CD4-positive, alpha-beta T cell treated with Interleukin-21 for 1 hour (primary cell): ENCODE measurements at places on chromosomes 5 and 9.

DNA sequence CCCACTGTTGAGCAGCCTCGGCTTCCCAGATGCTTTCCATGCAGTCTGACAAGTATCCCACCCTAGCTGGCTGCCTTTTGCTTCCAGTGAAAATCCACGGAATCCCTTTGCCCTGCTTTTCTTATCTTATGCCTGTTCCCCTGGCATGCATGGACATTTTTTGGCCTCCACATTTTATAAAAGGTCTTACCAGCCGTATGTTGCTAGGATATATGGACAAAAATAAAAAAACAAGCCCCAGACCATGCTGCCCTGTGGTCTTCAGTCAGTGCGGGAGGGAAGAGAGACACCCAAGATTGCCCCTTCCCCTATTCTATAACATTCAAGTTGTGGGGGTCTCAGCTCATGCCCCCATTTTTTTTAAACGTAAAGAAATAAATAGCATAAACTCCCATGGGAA lies 129.6 kb downstream of the COL23A1 start:
- no peak for DNase-seq

DNA sequence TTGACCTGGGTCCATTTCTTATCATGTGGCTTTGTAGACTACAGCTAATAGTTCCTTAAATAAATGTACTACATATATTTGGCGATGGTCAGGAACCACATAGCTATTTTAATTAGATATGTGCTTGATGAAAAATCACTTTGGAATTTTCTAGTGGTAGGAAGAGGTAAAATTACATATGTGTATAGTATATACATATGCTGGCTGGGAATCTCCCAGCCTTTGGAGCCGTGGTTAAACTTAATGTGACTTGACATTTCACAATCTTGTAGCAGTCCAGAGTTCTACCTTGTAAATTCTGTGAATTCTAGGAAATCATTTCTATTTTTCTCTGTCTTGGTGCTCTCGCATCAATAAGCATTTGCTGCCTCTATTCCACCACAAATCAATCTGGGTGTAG lies 565.0 kb downstream of the DMRTA1 start:
- DNase-seq: no peak

DNA sequence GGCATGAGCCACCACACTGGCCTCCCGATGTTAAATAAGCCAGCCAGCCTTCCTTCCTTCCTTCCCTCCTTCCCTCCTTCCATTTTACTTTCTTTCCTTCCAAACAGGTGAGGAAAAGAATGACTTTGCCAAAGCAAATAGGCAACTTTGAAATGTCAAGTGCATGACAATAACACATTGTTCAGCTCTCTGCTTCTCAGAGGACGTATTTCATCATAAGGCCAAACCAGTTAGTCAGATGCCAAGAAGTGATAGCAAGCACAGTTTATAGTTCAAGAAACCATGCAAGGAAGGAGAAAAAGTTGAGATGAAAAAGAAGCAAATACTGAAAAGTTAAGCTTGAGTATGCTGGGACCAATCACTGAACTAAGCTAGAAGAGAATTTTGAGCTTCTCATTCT lies 29.5 kb downstream of the POU4F3 start:
- no peak for DNase-seq

DNA sequence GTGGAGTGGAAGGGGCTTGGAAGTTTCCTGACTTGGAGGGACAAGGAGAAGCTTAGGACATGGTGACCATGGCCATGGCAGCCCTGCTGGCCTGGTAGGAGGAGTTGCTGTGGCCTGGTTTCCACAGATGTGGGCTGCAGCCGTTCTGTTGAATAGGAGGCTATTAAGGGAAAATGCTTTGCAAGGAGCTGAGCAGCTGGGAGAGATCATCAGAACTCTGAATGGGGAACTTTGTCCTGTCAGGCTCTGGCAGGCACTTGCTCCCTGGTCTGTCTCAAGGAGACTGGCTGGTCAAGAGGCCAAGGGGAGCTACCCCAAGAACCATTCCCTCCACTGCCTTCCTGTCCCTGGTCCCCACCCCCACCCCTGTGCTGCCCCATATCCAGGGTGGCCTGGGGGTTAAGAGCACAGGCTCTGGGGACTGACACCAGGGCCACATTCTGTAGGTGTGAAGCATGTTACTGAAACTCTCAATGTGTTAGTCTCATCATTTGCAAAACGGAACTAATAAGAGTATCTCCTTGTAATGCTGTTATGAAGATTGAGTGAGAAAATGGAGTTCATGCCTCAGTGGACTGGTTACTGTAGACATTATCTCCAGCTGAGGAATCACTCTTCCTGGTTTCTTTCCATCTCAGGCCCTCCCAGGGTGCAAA lies 84.0 kb upstream of the ARAP3 start:
- DNase-seq: no peak

DNA sequence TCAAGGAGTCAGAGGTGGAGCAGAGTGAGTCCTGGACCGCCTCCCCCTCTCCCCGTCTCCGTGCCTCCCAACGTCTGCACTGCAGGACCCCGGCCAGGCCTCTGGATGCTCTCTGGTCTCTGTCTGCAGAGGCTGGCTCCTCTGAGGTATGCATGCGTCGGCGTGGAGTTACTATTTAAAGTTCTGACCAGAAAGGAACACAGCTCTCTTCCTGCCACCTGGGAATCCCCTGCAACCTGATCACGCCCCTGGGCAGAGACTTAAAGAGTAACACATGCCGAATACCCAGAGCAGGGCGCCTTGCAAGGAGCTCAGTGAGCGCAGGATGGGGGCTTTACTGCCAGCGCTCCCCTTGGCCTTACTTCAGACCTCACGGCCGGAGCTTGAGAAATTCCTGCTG lies 16.0 kb downstream of the ANXA6 start:
- DNase-seq: peak; percentile 73

DNA sequence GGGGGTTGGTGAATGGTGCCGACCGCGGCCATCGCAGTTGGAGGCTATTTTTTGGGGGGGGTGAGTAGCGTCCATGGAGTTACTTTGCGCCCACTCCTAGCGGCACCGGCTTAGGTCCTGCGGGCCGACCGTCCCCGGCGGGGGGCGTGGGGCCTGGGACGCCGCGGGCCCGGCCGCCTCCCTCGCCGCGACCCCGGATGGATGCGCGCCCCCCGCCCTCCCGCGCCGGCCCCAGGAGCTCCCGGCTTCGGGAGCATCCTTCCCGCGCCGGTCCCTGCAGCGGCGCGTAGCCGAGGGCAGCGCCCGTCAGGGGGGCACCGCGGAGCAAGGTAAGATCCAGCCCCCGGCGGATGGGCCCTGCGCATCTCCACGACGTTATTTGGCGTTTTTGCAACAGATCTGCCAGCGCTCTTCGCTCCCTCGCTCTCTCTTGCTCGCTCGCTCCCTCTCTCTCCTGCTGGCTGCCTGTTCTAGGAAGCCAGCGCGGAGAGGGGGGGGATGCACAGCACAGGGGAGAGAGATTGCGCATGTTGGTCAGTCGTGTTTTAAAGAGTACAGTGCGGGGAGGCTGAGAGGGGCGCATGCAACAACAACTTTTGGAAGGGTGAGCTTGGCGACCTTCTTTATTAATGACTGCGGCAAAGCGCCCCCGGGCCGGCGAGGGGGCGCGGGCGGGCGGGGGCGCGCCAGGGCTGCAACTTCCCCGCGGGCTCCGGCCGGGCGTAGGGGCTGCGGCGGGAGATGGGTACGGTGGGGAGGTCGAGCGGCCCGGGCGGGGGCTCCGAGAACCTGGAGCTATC lies 413 bp downstream of the JADE2 start:
- DNase-seq: peak; percentile 74

GRCh38 chr9:12415361-12415760 lies 277.8 kb upstream of the TYRP1 start:
- DNase-seq: no peak

DNA sequence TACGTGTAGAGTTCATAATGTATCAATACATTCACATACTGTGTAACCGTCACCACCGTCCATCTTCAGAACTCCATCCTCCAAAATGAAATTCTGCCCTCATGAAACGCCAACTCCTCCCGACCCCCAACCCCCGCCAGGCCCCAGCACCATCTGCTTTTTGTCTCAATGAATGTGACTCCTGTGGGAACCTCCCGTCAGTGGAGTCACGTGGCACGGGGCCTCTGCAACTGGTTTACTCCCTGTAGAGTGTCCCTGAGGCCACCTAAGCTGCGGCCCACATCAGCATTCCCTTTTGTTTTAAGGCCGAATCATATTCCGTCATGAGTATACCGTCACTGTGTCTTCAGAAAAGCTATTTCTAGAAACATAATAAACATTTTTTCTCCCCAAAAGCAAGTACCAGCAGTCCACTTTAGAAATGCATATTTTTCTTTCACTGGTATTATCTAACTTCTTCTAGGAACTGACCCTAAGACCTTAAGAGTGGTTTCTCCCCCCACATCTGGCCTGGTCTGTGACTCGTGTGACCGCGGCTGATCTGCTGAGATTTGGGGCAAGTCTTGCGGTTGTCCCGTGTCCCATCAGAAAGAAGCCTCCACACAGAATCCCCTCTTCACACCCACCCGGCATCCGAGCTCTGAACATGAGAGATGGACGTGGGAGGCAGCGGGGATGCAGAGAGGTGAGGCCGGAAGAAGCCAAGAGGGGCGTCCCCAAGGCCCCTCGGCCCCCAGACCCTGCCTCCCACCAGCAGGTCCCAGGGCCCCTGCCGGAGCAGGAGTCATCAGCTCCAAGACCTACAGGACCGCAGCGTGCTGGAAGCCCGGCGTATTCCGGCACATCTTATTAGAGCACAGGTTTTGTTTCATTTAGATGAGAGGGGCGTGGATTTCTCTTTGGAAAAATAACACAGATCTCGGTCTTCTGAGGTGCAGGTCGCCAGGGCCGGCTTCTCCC lies 38.3 kb downstream of the SLC6A3 start:
- no peak for DNase-seq

GRCh38 chr9:93648836-93649235 lies 72.5 kb downstream of the PHF2 start:
- DNase-seq: no peak

- no peak for DNase-seq
Measured at GRCh38 chr5:145378226-145378625, 456.9 kb downstream of the PRELID2 start.

DNA sequence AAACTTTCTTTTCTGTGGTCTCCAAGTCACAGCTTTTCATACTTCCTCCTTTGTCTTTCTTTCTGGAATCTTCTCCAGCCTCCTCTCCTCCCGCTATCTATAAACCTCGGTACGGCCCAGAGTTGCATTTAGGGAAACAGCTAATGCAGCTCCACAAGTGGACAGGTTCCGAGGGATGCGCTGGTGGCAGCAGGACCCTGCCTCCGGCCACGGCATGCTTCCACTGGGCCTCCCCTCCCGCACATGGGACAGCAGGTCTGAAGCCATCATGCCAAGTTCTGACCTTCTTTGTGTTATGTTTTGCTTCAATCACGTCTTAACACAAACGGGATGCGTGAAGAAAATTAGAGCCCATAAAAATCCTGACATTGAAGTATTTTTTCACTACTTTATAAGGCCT lies 136.9 kb downstream of the IRX2 start:
- no peak for DNase-seq

GRCh38 chr9:5644501-5644900 lies 15.6 kb downstream of the RIC1 start:
- DNase-seq: no peak

GRCh38 chr9:16074963-16075362 lies 522.1 kb downstream of the CCDC171 start:
- no peak for DNase-seq

DNA sequence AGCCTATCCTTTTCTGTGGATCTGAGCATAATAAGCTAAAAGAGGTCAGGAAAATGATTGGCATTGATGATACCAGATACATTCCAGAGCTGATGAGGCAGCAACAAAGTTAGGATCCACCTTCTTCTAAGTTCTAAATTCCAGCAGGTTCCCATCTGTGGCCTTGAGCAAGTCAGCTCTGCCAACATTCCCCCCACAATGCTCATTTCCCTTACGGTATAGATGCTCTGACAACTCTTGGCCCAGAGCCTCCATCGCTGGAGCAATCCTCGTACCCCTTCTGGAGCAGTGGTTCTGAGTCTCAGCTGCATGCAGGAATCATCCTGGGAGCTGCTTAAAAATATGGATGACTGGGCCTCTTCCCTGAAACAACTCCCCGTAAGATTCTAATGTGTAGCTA lies 78.1 kb downstream of the MED27 start:
- no peak for DNase-seq

DNA sequence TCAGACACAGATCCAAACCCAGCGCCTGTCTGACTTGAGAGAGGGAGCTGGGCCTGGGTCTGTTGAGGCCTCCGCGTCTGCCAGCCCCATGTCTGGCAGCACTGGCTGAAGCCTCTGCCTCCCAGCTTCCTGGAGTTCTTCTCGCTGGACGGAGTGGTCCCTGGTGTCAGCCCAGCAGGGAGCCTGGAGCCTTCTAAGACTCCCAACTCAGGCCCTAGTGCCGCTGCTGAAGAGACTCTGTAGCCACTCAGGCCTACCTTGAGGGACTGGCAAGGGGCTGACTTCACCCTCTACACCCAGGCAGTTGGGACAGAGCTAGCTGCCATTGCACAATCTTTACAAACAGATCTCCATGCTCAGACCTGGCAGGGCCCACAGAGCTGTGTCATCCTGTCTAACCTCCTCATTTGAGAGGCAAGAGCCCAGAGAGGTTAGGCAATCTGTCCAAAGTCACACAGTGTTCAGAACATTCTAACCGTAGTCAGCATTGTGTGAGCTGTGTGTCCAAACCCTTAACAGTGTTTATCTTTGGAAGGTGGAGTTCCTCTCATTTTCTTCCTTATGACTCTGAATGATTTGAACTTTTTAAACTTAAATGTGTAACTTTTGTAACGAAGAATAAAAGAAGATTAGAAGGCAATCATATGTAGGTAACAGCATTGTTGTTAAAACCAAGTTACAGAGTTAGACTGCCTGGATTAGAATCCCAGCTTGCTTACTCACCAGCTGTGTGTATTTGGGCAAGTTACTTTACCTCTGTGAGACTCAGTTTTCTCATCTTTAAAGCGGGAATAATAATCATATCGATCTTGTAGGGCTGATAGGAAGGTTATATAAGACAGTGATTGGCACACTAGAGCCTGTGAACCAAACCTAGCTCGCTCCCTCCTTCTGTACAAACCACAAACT lies 4.6 kb upstream of the DUSP1 start:
- DNase-seq: peak; percentile 36

- DNase-seq: no peak
Measured at GRCh38 chr5:167152561-167152960, 1138.9 kb upstream of the WWC1 start.

DNA sequence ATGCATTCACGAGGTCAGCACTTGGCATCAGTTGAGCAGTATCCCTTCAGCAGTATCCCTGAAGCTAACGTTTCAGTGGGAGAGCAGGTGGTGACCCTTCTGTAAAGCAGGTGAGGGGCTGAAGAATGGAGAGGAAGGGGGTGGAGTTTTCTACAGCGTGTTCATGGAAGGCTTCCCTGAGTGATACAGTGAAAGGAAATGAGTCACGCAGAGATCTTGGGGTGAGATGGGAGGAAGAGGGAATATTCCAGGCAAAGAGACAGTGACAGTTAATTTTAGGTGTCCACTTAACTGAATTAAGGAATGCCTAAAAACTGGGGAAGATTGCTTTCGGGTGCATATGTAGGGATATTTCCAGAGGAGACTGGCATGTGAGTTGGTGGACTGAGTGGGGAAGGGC lies 25.7 kb downstream of the TAS2R1 start:
- DNase-seq: no peak

DNA sequence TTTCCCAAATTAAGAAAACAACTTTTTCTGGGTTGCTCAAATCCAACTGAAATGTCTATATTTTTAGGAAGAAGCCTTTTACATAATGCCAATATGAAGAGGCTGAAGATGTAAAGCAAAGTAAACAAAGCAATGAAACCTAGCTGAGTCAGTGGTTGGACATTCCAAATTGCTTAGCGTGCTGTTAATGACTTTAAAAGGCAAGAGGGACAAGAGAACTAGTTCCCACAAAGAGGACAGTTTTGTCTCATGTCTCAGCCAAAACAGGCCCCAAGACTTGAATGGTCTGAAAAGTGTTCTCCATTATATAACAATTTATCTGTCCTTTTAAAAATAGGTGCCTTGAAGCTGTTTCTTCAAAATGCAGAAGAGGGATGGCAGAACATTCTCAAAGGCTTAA lies 407.0 kb downstream of the ENC1 start:
- no peak for DNase-seq
